ENCODE measurements at places on chromosomes 13 and 19.

DNA sequence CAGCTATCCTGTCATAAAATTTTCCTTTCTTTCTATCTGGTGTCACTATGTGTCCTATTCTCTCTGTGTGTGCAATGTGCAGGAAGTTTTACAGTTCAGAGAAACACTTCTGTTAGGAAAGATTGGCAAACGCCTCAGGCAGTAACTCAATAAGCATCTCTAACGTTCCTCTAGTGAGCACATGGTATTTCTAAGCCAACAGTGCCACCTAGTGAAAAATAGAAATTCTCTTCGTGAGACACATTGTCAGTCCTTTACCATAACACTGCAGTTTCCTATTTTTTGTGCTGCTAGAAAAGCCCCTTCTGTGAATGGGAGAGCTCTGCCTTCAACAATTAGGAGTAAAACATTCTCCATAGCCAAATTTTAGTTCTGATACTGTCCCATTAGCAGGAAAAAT is 50.7 kb downstream of the ZNF723 start:
- DNase-seq, result no peak

DNA sequence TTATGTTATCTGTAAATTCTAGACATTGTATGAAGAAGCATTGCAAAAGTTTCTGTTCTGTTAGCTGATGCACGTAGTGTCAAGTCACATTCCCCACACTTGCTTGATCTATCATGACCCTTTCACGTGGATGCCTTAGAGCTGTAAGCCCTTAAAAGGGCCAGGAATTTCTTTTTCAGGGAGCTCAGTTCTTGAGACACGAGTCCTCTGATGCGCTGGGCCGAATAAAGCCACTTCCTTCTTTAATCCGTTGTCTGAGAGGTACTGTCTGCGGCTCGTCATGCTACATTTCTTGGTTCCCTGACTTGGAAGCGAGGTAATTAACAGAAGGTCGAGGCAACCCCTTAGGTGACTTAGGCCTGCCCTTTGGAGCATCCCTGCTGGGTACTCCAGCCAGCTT is 5.8 kb downstream of the ZNF816 start:
- no peak for DNase-seq

- no peak for DNase-seq
Observed at GRCh38 chr19:32464279-32464678, 58.7 kb downstream of the DPY19L3 start.

DNA sequence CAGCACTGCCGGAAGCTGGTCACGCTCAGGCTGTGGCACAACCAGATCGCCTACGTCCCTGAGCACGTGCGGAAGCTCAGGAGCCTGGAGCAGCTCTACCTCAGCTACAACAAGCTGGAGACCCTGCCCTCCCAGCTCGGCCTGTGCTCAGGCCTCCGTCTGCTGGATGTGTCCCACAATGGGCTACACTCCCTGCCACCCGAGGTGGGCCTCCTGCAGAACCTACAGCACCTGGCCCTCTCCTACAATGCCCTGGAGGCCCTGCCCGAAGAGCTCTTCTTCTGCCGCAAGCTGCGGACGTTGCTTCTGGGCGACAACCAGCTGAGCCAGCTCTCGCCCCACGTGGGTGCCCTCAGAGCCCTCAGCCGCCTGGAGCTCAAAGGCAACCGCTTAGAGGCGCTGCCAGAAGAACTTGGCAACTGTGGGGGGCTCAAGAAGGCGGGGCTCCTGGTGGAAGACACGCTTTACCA is 3.2 kb upstream of the MAP2K7 start:
- DNase-seq, result no peak

DNA sequence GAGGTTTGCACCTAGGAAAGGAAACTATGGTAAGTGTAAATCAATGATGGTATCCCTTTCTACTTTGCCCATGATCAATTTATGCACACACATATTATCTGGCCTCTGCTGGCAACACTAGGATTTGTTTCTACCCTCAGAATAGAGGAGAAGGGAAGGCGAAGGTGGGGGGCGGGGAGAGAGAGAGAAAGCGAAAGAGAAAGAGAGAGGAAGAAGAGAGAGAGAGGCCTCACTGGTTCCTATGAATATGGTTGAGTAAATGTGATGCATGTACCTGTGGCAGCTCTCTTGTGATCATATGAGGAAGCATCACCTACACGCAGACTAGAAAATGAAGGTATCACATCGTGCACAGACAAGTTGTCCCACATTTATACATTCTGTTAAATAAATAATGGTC is 882.0 kb upstream of the SLITRK6 start:
- DNase-seq, result no peak

DNA sequence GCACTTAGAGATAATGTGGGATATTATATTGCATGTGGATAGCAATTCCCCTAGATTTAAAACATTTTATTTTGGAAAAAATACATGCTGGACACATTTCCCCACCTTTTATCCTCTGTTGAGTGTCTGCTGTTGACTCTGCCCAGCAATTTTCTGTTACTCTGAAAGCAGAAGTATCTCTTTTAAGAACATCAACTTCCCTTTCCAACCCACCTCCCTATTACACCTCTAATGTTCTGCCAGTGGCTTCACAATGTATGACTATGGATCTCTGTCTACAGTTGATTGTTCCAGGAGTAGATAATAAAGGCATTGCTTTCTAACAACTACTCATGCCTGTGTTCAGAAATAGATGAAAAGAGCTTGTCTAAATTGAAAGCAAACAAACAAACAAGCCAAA is 754.8 kb upstream of the SLITRK6 start:
- DNase-seq, result no peak

DNA sequence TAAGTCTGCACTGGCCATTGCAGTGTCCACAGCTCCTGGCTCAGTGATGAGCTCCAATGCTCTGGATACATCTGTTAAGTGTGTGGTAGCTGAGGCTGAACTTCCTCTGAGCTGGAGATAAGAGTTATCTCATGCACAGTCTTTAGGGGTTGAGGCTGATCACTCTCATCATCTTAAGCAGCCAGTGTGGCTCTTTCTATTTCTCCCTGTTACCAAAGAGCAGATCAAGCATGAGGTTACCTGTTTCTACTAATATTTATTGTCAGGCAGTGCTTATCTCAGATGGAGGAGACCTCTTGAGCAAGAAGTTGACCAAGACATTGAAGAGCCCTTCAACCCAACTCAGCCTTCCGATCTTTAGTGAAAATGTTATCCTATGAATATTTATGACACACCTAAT is 6.6 kb upstream of the OR10H2 start:
- no peak for DNase-seq

Measured in stimulated activated effector memory CD8-positive, alpha-beta T cell treated with anti-CD3 and anti-CD28 coated beads, Interleukin-12 subunit alpha, Interleukin-12 subunit beta, amount 100 ng/mL, for 72 hours (primary cell).